ENCODE measurements at places on chromosomes 16 and 17.

DNA sequence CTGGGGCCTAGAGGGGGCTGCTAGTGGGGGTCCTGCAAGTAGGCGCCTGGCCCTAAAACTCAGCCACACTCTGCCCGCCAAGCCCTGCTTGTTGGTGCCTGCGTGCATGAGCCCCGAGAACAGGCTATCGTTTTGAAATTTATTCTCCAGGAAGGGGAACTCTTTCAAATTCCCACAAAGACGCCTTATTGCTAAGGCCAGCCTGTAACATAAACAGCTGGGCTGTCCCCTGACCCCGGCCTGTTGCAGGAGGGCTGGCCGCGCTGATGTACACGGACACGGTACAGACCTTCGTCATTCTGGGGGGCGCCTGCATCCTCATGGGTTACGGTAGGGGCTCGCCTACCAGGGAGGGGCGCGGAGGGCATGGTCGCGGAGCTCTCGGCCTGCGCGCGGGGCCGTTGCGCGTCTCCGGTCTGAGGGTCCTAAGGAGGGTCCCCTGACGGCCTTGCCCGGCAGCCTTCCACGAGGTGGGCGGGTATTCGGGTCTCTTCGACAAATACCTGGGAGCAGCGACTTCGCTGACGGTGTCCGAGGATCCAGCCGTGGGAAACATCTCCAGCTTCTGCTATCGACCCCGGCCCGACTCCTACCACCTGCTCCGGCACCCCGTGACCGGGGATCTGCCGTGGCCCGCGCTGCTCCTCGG is 4.3 kb downstream of the SLC5A2 start:
- no peak for DNase-seq

DNA sequence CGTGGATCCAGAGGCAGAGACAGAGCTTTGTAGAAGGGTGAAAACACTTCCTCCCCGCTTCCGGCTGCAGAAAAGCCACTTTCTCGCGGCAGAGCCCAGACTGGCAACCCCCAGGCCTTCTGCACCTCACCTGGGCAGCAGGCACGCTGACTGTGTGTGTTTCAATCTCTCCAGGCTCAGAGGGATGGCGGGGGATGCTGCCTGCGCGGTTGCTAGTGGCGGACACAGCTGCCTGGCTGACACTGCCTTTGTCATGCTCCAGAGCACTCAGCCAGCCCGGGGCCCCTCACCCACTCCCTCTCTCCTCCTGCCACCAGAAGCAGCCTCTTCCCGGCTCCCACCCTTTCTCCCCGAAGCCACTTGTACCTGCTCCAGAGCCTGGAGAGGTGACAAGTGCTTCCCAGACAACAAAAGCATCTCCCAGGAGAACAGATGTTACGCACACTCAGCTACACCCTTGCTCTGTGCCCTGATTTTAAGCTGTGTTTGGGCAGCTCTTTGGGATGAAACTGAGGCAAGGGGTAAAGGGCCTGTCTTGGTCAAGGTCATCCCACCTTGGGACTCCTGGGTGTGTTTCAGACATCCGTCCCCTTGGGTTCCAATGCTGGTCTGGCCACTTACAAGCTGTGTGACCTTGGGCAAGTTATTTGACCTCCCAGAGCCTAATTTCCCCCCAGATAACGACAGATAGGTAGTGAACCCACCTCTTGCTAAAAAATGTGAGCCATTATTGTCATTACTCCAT is 9.2 kb upstream of the GLIS2 start:
- DNase-seq, result no peak

DNA sequence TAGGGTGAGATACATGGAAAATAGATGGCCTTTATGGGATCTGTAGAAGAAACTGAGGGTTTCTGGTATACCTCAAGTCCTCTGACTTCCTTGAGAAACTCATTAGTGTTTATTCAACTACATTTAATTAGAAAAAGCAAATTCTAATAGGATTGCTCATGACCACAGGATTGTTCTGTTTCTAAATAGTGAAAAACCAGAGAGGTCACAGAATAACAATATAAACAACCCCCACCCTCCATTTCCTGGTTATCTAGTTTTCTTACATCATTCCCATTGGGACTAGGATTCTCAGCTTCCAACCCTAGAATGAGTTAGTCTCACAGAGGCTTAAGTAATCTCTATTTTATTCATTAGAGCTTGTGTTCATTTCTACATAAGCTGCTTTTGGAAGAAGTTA is 30.0 kb downstream of the SF3B3 start:
- DNase-seq, result no peak

DNA sequence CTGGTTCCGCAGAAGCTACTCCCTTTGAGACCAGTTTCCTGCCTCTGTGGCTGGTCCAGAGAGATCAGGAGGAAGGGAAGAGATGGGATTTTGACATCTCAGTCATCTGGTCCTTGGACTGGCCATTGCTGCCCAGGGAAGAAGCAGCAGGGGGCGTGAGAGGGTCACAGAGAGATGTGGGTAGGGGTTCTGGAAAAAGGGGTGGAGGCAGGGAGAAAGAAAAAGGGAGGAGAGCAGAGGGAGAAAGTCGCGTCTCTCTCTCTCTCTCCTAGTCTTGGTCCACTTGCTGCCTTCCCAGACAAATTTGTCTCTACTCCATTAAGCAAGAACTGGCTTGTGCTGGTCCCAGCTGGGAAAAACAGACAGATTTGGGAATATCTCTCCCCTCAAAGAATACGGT is 4.4 kb downstream of the SHBG start:
- no peak for DNase-seq

- DNase-seq, result no peak
Observed at GRCh38 chr16:84254062-84254461, 14.2 kb upstream of the KCNG4 start.

- DNase-seq, result no peak
Observed at GRCh38 chr16:23296994-23297393, 5.1 kb upstream of the SCNN1B start.

DNA sequence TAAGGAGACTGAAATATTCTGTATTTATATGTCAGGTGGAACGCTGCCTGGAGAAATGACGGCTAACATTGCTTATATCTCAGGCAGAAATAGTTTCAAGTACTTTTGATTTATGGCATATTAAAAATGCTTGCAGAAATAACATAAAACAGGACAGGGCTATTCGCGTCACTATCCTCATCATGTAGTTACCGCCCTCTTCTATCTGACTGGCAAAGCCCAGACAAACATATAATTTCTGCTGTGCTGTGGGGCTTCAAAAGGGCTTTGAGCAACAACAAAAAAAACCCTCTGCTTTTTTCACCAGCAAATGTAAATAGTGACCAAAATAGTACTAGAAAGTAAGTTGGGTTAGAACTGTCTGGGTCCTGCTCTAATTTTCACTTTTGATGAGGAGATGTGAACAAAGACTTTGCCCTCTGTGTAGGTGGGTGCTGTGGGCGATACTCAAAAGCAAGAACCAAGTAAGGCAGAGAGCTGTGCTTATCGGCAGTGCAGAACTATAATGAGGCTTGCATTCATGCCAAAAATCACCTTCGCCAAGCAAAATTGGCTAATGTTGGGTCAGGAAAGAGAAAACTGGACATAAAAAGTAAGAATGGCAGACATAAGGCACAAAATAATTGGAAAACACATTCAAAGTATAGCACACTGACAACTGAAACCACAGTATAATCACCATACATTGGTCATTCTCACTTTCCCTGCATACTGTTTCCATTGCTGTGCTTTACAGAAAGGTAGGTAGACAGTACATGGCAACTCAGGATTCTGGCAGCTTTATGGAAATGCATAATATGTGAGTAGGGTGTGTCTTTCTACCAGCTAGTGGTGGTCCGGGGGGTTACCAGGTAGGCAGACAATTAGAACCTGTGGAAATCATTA is 151.2 kb upstream of the AXIN2 start:
- no peak for DNase-seq

- DNase-seq, result no peak
Observed at GRCh38 chr17:32157225-32157624, 14.9 kb downstream of the RHOT1 start.

DNA sequence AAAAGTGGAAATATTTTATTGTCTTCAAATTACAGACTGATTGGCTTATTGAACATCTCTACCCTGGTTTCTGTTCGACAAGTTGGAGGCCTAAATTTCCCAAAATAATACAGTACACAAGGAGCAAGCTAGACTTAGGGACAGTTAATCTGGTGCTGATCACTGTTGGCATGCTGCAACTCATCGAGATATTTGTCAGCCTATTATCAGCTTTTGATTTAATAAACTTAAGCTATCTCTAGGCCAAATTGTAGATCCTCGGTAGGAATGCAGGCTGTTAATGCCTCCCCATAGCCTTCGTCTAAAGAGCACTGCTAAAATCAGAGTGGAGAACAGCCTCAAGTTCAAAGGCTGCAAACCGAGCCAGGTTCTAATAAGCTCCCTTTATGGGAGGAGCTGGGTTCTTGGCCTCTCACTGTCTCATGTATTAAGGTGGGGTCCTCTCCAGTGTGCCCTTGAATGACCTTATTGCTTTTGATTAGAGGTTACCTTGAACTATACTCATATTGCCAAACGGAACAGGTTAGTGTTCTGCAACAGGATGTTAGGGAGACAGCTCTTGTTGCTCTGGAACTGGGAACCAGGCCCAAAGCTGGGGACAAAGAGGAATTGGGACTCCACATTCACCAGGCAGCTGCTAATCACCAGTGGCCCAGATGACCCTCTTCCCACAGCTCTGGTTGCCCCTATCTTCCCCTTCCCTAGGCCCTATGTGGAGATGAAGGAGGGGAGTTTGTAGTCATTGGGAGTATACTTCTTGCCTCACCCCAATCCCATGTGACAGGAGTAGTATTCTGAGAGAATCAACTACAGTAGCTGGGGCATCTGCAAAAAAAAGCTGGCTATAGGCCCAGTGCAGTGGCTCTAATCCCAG is 69.5 kb upstream of the NOL11 start:
- DNase-seq, result no peak

- no peak for DNase-seq
Observed at GRCh38 chr17:55740511-55741355, 10.1 kb upstream of the PCTP start.

DNA sequence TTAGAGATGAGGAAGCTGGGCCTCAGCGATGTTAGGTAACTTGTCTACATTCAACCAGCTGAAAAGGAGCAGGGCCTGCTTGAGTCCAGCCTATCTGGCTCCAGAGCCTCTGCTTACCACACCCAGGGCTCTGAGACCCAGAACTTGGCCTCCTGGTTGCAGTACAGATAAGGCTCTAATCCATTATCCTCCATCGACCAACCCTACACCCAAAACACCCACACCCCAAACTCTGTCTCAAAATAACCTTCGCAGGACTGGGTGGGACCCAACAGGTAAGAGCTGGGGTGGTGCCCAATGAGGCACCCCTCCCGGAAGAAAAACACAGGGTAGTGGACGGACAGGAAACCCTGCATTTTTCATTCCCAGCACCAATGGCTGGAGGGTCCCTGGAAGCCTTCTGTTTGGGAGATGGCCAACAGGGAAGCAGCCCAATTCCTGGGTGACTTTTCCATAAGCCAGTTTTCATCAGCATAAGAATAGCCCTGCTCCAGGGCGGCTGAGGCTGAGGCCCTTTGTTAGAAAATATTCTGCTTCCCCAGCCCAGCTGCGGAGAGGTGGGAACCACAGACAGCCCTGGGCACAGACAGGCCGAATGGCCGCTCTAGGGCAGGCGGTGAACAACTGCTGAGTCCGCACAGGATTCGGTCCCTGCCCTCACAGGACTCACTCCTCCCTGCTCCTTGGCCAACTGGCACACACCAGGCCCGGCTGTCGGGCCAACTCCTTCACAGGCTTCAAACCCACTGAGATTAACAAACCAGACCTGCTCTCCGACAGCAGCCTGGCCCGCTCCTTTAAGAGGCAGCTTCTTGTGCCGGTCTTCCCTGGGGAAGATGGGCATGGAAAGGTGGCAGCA is 9.8 kb downstream of the SMIM5 start:
- no peak for DNase-seq

- no peak for DNase-seq
Observed at GRCh38 chr17:59362811-59363205, 31.4 kb downstream of the YPEL2 start.

GRCh38 chr17:57555636-57556175 is 189.4 kb downstream of the CCDC182 start:
- no peak for DNase-seq

DNA sequence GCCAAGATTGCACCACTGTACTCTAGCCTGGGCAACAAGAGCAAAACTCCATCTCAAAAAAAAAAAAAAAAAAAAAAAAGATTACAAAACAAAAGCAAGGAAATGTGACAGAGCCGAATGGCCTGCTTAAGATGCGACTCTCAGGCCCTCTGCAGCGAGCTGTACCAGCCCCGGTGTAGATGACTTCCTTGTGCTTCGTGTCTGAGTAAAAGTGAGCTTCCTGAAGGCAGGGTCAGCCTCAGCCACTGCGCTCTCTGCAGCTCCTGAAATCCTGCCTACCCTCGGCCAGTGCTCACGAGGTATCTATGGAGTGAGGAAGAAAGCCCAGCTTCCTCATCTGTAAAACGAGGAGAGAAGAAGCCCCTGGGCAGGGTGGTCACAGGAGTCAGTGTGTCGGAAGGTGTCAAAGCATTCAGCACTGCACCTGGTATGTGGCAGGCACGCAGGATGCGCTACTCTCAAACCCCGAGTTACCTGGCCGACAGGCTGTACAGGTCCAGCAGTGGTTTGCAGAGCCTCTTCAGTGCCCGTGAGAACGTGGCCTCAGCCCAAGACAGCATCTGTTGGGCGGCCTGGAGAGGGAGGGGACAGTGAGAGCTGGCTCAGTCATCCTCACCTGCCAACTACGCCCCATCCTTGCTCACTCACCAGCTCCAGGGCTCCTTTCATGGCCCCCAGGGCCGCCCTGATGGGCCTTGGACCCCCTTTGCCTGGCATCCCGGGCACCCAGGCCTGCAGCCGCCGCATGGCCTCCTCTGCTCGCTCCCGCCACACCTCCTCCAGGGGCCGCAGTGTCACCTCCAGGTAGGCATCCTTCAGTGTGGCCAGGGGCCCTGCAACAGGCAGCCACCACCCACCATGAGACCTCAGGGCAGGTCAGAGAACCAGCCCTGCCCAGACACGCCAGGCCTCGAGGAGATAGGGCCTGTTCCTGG is 44.6 kb downstream of the RMI2 start:
- DNase-seq, result no peak

- DNase-seq, result peak; percentile 98
Observed at GRCh38 chr16:31032736-31033708, at the start of gene STX4. TSS of gene STX4 (plus strand) at chr16:31033558. CDS start at chr16:31033806, 248 bp downstream.

DNA sequence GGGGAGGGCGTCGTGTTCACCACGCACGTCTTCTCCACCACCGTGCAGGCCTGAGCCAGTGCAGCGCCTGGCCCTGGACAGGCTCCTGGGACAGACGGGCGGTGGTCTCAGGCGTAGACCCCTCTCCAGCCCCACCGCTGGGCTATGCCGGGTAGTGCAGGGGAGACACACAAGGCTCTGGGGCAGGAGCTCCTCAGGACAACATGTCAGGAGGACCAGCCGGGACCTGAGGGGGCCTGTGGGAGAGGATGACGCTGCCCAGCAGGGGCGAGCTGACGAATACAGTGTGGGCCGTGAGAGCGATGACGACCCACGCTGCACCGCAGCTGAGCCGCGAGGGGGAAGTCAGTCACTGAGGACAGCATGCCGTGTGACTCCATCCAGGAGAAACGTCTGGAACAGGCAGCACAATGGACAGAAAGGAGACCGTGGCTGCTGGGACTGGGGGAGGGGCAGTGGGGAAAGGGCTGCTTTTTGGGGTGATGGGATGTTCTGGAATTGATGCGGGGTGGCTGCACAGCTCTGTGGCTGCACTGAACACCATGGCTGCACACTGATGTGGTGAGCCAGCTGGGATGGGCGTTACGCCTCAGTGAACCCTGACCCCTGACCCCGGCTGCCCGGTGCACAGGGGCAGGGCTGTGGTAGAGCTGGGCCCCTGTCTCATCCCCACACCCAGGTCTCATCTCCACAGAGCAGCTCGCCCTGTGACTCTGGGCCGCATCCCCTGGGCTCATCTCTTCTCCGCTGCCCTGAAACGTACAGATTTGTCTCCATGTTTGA is 20.2 kb downstream of the DNASE1 start:
- DNase-seq, result no peak

- no peak for DNase-seq
Observed at GRCh38 chr17:72953621-72954020, 138.9 kb downstream of the SLC39A11 start.

Data from stimulated activated CD8-positive, alpha-beta memory T cell treated with anti-CD3 and anti-CD28 coated beads, Interleukin-12 subunit alpha, Interleukin-12 subunit beta, amount 100 ng/mL, for 1 hour (primary cell).